ENCODE measurements at places on chromosomes 11 and 22.

DNA sequence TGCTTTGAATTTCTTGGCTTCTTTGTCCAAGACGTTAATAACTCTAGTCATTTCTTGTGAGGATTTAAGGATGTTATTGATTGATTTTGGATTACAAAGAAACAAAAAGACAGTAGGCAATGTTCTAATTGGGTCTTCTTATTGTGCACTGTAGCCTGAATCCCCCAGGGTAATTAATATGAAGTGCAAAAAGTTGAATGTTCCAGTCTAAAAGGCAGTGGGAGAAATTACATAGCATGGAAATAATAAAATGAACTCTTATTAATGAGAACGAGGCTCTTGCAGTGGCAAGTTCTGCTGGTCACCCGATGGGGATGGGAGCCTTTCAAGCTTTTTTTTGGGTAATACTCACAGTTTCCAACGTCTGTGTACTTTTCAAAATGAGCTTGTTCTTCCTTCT is 45.6 kb downstream of the UBASH3B start:
- DNase-seq, result no peak

GRCh38 chr11:99766811-99767210 is 746.1 kb downstream of the CNTN5 start:
- DNase-seq, result no peak

GRCh38 chr11:27933992-27934829 is 173.7 kb downstream of the KIF18A start:
- no peak for DNase-seq

GRCh38 chr11:6647836-6648235 is 7.8 kb downstream of the DCHS1 start:
- no peak for DNase-seq

GRCh38 chr11:2779981-2780849 is 80.4 kb upstream of the KCNQ1OT1 start:
- peak; percentile 12 for DNase-seq

GRCh38 chr11:76716268-76716667 is 45.7 kb upstream of the LRRC32 start:
- no peak for DNase-seq

GRCh38 chr22:49688516-49689254 is 139.0 kb downstream of the BRD1 start:
- DNase-seq, result no peak
